ENCODE measurements at places on chromosomes 13 and 19. TPM values are rescaled to one million over a fixed set of nuclear protein-coding genes. Genes with fewer than 3 reads are reported as not detected.

- no peak for ATAC-seq
Observed at GRCh38 chr13:59885076-59885475, 278.7 kb downstream of the DIAPH3 start.

PGLYRP1 gene
- not detected for total RNA-seq

- ATAC-seq: no peak
Observed at GRCh38 chr13:109314101-109314500, 472.3 kb downstream of the IRS2 start.

DNA sequence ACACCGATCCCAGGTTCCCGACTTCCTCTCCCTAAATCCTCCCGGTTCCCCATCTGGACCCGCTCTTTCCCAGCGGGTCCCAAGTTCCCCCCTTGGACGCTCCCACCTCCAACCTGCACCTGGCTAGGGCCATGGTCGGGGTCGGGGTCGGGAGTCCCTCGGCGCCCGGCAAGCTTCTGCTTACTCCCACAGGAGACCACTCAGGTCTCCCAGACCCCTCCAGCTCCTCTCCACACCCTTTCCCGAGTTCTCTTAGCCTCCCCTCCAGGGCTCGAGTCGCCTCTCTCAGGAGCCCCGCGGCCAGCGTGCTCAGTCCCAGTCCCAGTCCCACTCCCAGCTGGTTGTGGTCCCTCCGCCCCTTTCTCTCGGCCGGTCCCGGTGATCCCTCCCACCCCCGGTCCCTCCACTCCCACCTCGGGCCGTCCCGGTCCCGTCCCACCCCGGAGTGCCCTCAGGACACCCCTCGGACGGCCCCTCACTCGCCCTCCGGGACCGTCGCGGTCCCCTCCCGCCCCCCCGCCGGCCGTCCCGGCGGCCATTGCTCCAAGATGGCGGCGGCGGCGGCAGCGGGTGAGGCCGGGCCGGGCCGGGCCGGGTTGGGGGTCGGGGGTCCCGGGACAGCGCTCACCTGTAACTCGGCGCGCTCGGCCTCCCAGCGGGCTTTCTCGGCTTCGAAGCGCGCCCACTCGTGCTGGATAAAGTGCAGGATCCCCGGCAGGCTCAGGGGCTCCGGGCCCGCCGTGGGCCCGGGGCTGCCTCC is at the start of gene FKRP:
Gene FKRP, plus strand, starts transcription at position 537 of the 760 bp plus-strand sequence. CDS start 9,394 bp downstream, outside the sequence.
- peak; percentile 56 for ATAC-seq

C5AR1 gene
- total RNA-seq: 3.9 TPM

- no peak for ATAC-seq
Observed at GRCh38 chr13:22758245-22758644, 422.5 kb upstream of the SGCG start.

- no peak for ATAC-seq
Observed at GRCh38 chr19:16369664-16370576, 45.3 kb downstream of the KLF2 start.

DNA sequence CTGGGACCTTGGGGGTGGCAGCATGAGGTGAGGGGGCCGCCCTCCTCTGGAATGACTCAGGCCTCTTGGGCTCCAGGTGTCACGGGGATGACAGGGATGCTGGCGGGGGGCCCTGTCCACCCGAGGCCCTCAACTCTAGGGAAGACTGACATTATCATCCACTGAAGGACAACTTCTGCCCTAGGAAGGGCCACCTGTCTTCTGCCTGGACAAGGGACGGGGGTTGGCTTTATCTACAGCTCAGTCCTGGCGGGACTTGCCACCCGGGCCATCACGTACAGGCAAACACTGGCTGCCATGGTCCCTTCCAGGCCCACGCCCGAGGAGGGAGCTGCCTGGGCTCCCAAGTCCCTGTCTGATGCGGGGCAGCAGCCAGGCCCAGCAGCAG is 130.7 kb downstream of the STK24 start:
- ATAC-seq: no peak

- ATAC-seq: no peak
Observed at GRCh38 chr13:48784916-48785548, 131.3 kb downstream of the CYSLTR2 start.

PSPN gene
- total RNA-seq: 1.6 TPM

DNA sequence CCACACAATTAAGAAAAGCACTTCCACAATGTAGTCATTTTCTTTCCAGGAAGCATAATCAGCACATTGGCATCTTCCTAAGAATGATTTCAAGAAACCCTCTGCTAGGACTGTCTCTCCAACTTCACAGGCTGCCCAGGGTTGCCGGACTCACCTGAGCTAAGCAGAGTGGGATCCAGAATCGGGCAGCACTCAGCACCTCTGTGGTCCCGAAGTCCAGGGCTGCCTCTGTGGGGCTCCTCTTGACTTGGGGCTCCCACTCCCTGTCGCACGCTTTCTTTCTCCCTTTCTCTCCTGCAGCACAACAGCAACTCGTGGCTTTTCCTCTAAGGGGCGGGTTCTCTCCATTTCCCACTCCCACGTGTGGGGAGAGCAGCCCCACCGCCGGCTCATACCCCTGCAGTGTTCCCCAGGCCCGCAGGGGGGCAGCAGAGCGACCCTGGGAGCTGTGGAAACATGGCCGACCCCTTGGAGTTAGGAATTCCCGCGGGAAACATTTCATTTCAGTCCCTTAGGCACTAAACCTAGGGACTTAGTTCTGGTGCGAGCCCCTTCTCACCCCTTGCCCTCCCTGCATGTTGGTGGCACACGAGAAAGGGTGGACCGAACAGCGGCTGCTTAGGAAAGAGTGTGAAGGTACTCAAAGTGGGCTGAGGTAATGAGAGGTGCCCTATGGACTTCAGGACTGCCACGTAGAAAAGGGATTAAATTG is at the start of gene TMEM272:
Gene TMEM272, minus strand, starts transcription at position 316 of the 712 bp plus-strand sequence. CDS start 6,647 bp downstream, outside the sequence.
- peak; percentile 60 for ATAC-seq

DNA sequence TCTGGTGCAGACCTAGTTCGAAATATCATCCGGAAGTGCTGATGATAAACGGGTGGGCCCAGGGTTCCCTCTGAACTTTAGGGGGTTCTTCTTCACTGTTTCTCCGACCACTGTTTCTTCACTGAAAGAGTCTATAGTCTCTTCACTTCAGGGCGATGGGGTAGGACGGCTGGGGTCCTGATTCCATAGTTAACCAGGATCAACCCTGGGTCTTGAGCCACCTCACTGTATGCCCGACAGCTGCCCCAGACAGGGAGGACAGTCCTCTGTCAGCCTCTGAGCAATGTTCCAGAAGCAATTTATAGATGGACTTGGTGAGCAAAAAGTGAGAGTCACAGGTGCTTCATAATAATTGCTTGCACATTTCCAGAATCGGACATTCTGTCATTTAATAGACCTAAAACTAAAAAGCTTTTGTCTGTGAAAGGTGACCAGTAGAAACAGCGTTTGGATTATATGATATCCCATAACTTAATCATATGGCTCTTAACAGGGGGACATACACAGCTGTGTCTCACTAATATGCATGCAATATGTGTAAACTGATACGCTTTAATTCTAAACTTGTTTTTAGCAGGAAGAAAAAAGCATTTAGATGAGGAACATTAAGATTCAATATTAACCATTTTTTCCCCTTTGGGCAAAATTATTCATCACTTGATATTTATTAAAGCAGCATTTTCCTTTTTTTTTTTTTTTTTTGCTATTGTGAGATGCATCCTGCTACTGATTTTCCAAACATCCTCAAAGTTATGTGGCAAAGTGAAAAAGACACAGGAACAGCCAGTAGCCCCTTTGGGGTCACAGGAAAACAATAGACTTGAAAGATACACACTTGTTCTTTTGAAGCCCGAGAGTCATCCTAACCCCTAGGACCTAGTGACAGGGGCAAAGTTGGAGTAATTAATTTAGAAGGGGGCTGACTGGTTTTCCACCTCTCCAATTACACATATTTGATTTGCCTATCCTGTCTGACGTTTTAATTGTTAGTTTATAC is 277.0 kb downstream of the ZNF536 start:
- ATAC-seq: no peak

GRCh38 chr13:102260256-102260655 is 141.6 kb downstream of the FGF14 start:
- ATAC-seq: no peak

DNA sequence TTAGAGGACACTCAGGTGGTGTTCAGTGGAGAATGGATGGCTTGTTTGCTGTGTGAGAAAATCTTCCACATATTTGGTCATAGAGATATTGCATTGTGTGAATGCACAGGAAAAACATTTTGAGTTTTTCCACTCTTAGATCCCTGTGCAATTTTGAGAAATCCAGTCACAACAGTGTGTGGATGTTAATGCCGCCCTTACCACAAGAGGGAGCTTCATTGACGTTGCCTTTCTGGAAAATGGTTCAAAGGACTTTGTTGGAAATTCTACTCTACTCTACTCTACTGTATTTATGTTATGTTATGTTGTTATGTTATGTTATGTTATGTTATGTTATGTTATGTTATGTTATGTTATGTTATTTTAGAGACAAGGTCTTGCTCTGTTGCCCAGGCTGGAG is 13.4 kb downstream of the ZNF20 start:
- no peak for ATAC-seq

C3 gene
- 724 TPM for total RNA-seq

- no peak for ATAC-seq
Observed at GRCh38 chr13:100356889-100357288, 231.7 kb downstream of the GGACT start.

DNA sequence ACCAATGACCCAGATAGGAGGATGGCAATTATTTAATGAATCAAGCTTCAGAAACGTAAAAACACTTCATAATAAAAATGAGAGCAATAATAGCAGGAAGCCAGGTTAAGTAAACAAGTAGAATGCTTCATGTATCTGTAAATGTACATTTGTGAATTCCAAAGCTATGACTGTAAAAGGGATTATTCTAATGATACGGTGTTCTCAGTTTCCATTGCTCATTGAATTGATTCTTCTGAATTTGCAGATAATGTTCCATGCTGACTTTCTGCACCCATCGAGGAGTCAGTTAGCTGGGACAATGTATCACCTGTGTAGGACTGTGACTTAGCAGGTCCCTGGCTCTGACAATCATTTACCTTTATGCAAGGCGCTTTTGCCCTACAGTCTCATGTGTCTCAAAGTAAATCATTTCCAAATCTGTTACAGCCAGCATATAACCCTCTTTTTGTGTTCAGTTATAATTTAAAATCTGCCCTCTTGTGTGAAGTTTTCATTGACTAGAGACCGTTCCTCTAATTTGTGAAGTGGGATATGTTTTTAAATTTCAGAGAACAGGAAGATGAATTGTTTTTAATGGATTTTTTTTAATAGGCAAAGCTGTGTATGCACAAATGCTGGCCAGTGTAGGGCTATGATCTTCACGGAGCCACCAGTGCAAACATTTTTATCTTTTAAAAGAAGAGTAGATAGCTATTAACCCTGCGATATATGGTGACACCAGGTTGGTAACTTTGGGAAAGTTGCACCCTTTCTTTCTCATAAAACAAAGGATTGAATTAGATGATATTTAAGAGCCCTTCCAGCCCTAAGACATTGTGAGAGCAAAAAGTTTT is 267.1 kb downstream of the KLF5 start:
- ATAC-seq: no peak

GNG7 gene
- total RNA-seq: 15.6 TPM

CNFN gene
- total RNA-seq: 1.7 TPM

- ATAC-seq: no peak
Observed at GRCh38 chr19:17209126-17210036, 5.8 kb upstream of the USE1 start.

- ATAC-seq: no peak
Observed at GRCh38 chr19:39915101-39915847, 19.2 kb downstream of the FCGBP start.

DNA sequence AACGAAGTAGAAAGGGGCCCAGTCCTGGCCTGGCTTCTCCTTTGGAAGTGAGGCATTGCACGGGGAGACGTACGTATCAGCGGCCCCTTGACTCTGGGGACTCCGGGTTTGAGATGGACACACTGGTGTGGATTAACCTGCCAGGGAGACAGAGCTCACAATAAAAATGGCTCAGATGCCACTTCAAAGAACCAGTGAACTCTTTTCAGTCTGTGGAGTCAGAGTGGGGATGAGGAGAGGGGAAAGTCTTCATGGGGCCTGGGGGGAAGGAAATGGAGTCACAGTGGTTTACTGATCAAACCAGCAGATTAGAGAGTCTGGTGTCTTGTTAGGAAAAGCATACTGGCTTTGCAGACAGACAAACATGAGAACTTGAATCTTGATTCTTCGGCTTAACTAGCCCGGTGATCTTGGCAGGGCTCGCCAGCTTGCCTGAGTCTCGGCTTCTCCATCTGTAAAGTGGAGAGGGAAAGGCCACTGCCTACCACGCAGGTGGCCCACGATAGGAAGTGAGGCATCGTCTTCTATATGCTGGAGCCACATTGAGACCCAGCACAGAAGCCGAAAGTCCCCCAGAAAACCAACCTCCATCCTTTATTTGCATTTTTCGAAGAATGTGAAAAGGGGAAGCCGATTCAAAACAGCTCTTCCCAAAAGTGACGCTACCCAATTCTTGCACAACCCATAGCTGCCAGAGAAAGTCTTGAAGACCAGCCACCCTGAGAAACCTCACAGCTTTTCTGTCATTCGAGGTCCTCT is at the start of gene FFAR1:
Gene FFAR1, plus strand, starts transcription at position 732 of the 759 bp plus-strand sequence. CDS start 3,650 bp downstream, outside the sequence.
- no peak for ATAC-seq

DNA sequence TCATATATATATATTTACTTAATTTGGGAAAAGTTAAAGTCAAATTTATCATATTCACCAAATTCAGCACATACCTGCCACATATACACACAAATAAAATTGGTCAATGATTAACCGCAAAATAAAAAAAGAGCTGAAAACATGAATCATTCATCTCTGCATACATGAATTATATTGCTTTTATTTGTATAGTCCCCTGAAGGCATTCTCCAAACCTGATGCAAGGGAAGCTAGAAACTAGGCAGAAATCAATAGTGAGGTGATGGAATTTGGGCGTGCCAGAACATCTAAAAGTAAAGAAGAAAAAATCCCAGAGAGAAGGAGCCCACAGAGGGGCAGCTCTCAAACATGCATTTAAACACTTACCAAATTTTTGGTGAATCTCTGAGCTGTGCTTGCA is 60.1 kb downstream of the UFM1 start:
- no peak for ATAC-seq

All from gastroesophageal sphincter (tissue), 4 donors.